ENCODE measurements at places on chromosomes 5 and 9. TPM values are rescaled to one million over a fixed set of nuclear protein-coding genes. Genes with fewer than 3 reads are reported as not detected.
A peak's percentile ranks its signal among the peaks of the same experiment; 100 is the strongest.

- DNase-seq: peak; percentile 82
- no peak overlapping the region for H3K27ac ChIP-seq
- H3K36me3 ChIP-seq: no peaks in the 10 kb centered on the region
- no peaks in the 10 kb centered on the region for H3K27me3 ChIP-seq
Measured at GRCh38 chr9:128818839-128819715, 777 bp downstream of the ENDOG start.

DNA sequence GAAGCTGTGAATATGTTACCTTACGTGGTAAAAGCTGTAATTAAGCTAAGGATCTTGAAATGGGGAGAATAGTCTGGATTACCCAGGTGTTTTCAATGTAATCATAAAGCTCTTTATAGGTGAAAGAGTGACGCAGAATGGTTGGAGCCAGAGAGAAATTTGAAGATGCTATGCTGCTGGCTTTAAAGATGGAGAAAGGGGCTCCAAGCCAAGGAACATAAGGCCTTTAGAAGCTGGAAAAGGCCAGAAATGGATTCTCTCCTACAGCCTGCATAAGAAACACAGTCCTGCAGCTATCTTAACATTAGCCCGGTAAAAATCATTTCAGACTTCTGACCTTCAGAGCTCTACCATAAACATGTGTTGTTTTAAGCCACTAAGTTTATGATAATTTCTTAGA lies 243.3 kb upstream of the VLDLR start:
- DNase-seq: no peak
- H3K4me3 ChIP-seq: no peak overlapping the region
- H3K36me3 ChIP-seq: no peaks in the 10 kb centered on the region

PTGDS gene
- total RNA-seq: not detected

OBP2A gene
- not detected for total RNA-seq

PTPDC1 gene
- 1.5 TPM for total RNA-seq

CDC20B gene
- not detected for total RNA-seq

SNAPC4 gene
- total RNA-seq: 9.6 TPM

HACD4 gene
- 2.9 TPM for total RNA-seq

PNPLA7 gene
- 3.3 TPM for total RNA-seq

OR13C4 gene
- not detected for total RNA-seq

SERF1A gene
- 3.5 TPM for total RNA-seq

DNA sequence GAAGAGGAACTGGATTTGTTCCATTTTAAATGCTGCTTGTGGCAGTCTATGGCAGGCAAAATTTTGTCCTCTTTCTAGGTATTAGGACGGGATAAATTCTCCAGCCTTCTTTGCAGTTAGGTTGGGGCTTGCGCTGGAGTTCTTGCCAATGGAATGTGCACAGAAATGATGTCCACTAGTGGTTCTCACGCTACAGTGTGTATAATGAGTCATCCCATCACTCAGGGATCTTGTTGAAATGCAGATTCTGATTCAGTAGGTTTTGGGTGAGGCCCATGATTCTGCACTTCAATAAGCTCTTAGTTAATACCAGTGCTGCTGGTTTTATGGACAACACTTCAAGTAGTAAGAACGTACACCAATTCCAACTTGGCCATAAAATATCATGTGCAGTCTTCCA lies 317.6 kb upstream of the KLF4 start:
- no peak for DNase-seq
- no peak overlapping the region for H3K4me3 ChIP-seq
- H3K4me1 ChIP-seq: no peaks in the 10 kb centered on the region

TXNDC8 gene
- total RNA-seq: not detected

- H3K27ac ChIP-seq: no peak overlapping the region
- H3K4me3 ChIP-seq: no peak overlapping the region
- no peaks in the 10 kb centered on the region for H3K27me3 ChIP-seq
- H3K4me1 ChIP-seq: no peaks in the 10 kb centered on the region
- H3K36me3 ChIP-seq: no peaks in the 10 kb centered on the region
Measured at GRCh38 chr9:25964239-25964638, 286.0 kb upstream of the TUSC1 start.

ADAMTSL2 gene
- not detected for total RNA-seq

CYSRT1 gene
- total RNA-seq: 1.2 TPM

POC5 gene
- total RNA-seq: 48.0 TPM

DNA sequence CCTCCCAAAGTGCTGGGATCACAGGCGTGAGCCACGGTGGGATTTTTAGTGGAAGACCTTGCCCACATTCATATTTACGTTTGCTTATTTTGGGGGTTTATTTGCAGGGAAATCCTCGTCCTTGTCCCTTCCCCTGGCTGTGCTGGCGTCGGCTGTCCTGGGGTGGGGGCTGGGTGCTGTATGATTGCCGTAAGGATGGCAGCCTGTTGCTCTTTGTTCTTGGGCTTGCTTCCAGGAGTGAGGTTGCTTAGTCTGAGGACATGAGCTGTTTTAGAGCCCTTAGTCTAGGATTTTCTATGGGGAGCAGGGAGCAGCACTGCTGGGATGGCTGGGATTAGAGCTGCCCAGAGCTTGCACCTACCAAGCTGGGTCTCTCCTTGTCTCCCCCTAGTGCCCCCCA lies 85.8 kb upstream of the ASS1 start:
- no peak for DNase-seq
- no peaks in the 10 kb centered on the region for H3K4me1 ChIP-seq
- H3K27me3 ChIP-seq: no peaks in the 10 kb centered on the region
- no peak overlapping the region for H3K4me3 ChIP-seq

PLEKHG4B gene
- not detected for total RNA-seq

MARVELD2 gene
- 0.11 TPM for total RNA-seq

GRCh38 chr9:90180381-90180780 lies 462.2 kb downstream of the DIRAS2 start:
- H3K4me1 ChIP-seq: peaks cover 41% of the 10 kb centered on the region
- H3K27ac ChIP-seq: no peak overlapping the region
- H3K4me3 ChIP-seq: no peak overlapping the region
- H3K27me3 ChIP-seq: no peaks in the 10 kb centered on the region
- H3K36me3 ChIP-seq: no peaks in the 10 kb centered on the region

- H3K27ac ChIP-seq: no peak overlapping the region
- H3K4me3 ChIP-seq: no peak overlapping the region
- DNase-seq: no peak
Measured at GRCh38 chr5:172988276-172988675, 4.7 kb downstream of the ATP6V0E1 start.

DNA sequence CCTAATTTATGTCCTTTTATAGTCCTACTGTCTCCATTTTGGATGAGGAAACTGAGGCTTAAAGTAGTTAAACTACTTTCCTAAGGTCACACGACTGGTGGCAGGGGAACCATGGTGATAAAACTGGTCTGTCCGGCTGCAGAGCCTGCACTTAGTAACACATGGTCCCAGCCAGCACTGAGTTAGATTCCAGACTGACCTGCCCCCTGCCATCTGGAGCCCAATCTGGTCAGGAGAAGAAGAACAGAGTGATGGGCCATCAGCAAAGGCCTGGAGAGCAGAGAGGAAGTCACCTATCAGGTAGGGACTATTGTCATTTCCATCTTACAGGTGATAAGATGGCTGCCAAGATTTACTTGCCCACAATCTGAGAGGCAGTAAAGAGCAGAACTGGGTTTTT lies 86.6 kb upstream of the SLC25A48 start:
- H3K36me3 ChIP-seq: no peaks in the 10 kb centered on the region
- H3K27me3 ChIP-seq: no peaks in the 10 kb centered on the region
- H3K27ac ChIP-seq: no peak overlapping the region
- no peak overlapping the region for H3K4me3 ChIP-seq
- no peaks in the 10 kb centered on the region for H3K4me1 ChIP-seq
